ENCODE measurements at places on chromosomes 2 and 18.
A peak's percentile ranks its signal among the peaks of the same experiment; 100 is the strongest.

DNA sequence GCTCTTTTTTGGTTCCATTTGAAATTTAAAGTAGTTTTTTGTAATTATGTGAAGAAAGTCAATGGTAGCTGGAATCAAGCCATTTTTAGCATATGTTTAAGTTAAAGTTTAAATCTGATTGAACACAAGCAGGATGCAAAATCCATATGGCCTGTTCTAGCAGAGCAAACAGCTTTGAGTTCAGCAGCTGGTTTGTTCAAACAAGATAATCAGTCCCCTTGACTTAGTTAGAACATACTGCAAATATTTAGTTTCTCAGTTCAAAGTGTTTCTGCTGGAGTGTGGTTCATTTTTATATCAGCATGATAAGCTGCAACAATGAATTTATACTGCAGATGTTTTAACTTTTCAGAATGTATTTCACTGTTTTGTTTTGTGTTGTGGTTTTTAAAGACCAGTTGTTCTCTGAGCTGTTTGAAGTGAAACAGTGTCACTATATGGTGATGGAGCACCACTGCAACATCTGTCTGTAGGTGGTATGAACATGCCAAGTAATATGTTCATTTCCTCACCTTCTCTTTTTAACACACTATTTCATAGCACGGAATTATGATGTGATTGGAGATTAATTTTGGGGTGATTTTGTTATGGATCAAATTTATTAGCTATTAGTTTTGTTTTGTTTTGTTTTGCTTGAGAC, 125.3 kb downstream of the COL4A4 start:
- DNase-seq: no peak

GRCh38 chr2:190844700-190845401, 35.8 kb upstream of the GLS start:
- DNase-seq: no peak

DNA sequence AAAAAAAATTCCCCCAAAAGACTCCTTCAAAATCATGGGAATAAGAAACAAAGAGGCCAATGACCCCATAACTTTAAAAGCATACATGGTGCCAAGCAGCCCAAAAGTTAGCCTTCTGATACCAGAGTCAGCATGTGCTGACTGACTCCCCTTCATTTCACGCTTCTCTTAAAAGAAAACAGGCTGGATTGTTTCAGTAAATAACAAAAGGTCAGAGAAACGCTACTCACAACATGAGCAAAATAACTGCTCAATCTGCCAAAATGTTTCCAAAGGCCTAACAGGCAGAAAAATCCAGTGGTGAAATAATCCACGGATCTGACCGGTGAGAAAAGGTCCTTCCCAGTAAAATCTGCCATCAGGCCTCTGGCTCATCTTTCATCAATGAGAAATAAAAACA, 71.6 kb downstream of the BCL2 start:
- no peak for DNase-seq

DNA sequence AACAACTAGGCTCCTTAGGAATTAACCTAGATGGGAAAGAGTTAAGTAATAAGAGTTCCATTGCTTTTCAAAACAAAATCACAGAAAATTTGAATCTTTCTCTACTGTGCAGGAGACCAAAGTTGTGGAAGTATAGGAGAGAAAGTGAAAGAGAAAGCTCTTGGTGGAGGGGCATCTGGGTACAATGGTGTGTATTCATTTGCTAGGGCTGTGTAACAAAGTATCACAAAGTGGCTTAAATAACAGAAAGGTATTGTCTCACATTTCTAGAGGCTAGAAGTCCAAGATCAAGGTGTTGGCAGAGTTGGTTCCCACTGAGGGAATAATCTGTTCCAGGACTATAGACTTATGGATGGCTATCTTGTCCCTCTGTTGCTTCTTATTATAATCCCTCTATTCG, 50.5 kb upstream of the GORASP2 start:
- no peak for DNase-seq

- DNase-seq: no peak
Measured at GRCh38 chr2:128323555-128323931, 4.9 kb upstream of the HS6ST1 start.

- peak; percentile 53 for DNase-seq
Measured at GRCh38 chr2:108288534-108289106, at the start of gene SULT1C2. SULT1C2 (plus strand) TSS chr2:108288895; CDS start chr2:108293668, 4,773 bp downstream.

DNA sequence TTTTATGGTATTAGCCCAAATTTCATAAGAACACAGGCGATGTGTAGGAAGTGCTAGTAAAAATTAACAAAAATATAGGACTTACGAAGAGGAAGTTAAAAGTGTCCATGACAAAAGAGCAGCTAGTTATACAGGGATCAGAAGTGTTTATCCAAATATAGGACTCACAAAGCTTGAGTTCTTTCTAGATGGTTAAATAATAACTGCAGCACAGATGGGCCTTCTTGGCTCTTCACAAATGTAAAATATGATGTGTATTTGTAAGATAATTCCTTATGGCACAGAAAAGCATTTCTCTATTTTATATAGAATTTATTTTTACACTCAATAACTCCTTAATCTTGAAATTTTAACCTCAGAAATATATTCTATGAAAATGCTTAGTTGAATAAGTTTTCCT, 100.9 kb upstream of the SPHKAP start:
- DNase-seq: no peak

DNA sequence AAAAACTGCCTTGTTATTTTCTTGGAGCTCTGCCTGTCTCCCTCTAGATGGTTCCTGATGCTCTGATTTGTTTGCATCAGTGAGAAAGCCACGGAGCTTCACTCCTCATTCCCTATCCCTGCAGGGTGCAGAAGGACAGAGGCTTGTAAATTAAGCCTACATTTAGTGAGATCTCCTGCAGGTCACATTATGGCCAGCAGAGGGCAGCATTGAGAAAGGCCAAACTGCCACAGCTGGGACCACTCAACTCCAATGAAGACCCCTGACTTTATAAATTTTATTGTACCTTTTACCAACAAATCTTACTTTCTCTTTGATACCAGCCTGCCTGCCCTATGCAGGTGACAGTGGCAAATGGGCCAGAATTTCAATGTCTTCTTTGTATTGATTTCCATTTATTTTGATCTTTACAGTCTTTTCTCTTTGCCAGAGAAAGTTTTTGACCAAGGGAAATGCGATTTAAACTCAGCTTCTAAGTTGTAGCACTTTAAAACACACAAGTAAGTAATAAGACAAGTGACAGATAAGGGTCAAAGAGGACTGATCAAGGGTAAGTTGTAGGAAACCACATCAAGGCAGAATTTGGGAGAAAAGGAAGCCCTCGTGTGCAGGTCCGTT, 1029.1 kb upstream of the KLHL29 start:
- no peak for DNase-seq

GRCh38 chr18:79797518-79798345, at the start of gene KCNG2:
KCNG2 (plus strand) TSS chr18:79797938; CDS start chr18:79863668, 65,730 bp downstream.
- no peak for DNase-seq
